ENCODE measurements at places on chromosomes 1 and 21.

DNA sequence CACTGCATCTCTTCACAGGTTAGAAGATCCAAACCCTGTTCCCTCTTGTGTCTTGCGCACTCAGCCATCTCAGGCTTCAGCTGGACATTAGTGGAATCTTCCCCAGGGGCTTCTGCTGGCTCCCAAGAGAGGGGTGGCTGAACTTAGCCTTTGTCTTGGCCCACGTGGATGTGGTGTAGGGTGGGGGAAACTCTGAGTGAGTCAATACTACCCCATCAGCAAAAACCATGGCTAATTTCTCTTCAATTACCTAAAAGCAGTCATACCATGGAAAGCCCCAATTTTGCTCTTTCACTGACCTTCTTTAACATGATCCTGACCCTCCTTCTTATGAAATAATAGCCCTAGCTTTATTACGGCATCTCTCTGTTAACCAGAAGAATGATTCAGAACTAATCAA, 72.5 kb upstream of the RAB3GAP2 start:
- no peak for DNase-seq

DNA sequence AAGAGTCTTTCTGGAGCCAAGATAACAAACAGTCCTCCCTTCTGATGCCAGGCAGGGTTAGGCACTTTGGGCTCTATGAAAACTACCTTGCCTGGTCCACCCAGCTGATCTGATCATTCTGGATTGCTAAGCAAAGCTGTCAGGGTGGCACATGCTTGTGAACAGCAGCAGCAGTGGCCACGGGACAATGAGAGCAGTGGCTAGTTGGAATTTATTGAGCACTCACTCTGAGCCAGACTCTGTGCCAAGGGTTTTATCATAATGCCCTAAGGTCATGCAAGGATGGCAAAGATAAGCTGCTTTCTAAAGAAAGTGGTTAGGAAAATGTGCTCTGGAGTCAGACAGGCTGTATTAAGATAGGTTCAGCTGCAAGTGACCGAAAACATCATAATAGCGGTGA, 390.4 kb upstream of the VAMP3 start:
- DNase-seq: no peak

GRCh38 chr1:201378804-201379203, 1.3 kb upstream of the TNNT2 start:
- DNase-seq: no peak

GRCh38 chr21:31946231-31946630, 73.4 kb downstream of the HUNK start:
- DNase-seq: no peak

DNA sequence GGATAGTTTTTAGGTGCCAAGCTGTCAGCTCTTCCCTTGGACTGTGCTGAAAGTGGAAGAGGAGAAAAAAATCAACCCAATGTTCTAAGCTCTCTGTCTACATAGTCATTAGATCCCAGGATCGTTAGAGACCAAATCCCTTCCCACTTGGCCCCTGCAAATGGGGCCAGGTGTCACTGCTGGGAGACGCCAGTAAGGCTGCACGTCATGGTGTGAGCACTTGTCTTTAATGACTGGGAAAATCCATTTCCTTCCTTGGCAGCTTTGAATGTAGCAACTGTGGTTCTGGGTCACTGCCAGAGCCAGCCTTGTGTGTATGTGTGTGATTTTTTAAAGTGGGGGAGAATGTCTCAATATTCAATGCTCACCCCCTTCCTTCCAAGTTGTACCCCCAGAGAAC, 59.9 kb downstream of the MAN1C1 start:
- DNase-seq: no peak

- DNase-seq: no peak
These were observed 27.6 kb upstream of the POGK start for GRCh38 chr1:166811691-166812090.

- no peak for DNase-seq
These were observed 29.6 kb upstream of the C1orf87 start for GRCh38 chr1:60103186-60103585.

GRCh38 chr1:100377590-100378361, 25.5 kb downstream of the CDC14A start:
- no peak for DNase-seq

GRCh38 chr1:30043731-30044408, 679.5 kb downstream of the MATN1 start:
- DNase-seq: no peak

GRCh38 chr1:115428256-115428655, 90.2 kb upstream of the NGF start:
- DNase-seq: no peak

- DNase-seq: no peak
These were observed 919 bp downstream of the HECTD3 start for GRCh38 chr1:45009956-45010854.

GRCh38 chr1:61425040-61425439, 299.9 kb downstream of the TM2D1 start:
- no peak for DNase-seq

DNA sequence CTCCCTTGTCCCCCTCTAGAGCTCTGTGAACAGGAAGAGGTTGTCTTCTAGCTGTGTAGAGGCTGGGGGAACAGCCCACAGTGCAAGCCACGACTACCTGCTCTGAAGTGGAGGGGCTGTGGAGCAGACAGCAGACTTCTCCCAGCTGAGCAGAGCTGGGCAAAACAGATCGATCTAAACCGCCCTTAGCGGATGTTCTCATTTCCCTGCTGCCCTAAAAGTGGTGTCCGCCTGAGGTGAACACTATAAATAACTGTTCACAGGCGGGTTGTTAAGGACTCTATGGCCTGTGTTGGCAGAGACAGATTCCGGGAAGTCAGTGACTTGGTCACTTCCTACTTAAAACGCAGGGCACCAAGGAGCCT, 203.2 kb downstream of the RHOU start:
- DNase-seq: peak; percentile 2

DNA sequence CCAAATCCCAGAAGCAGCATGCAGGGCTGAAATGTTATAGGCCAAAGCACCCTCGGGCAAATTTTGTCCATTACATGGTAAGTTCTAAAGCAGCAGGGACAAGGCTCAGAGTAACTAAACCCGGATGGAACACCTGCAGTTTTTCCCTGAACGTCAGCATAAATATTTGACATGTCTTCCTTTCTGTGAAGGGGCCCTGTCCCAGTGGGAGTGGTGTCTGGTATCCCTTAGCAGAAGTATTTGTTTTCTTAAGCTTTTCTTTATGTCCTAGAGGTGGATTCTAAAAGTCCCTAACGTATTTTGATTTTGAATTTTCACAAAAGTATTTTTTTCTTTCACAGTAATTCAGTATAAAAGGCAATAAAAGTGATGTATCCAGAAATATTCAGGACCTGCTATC, 223.9 kb downstream of the ST6GALNAC3 start:
- no peak for DNase-seq

DNA sequence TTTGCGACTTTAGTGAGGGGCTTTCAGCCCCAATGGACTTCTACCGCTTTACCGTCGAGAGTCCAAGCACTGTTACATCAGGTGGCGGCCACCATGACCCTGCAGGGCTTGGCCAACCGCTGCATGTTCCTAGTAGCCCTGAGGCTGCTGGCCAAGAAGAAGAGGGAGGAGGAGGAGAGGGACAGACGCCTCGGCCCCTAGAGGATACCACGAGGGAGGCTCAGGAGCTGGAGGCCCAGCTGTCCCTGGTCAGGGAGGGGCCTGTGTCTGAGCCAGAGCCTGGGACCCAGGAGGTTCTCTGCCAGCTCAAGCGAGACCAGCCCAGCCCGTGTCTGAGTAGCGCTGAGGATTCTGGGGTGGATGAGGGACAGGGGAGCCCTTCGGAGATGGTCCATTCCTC, 8.6 kb upstream of the SLC25A34 start:
- no peak for DNase-seq

- DNase-seq: no peak
These were observed 35.5 kb upstream of the IL20 start for GRCh38 chr1:206829875-206830274.

- DNase-seq: no peak
These were observed 9.5 kb downstream of the ATP1B1 start for GRCh38 chr1:169115891-169116585.

DNA sequence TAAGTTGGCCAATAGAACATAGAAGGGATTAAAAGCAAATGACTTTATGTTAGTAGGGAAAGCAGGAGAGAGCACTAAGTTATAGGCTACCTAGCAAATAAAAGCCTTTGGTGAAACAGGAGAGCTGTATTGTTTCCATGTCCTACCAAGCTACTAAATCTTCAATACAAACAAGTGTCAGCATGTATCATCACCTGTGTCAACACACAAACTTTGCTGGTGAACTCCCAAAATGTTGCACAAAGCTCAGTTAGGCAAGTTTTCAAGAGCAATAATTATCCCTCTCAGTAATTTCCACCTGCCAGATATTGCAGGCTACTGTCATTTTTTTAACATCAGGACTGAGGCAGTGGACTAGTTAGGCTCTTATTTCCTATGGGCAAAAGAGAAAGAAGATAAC, 77.7 kb upstream of the ADAM30 start:
- DNase-seq: no peak

- no peak for DNase-seq
These were observed 42.2 kb downstream of the SPATA17 start for GRCh38 chr1:217673387-217673786.

DNA sequence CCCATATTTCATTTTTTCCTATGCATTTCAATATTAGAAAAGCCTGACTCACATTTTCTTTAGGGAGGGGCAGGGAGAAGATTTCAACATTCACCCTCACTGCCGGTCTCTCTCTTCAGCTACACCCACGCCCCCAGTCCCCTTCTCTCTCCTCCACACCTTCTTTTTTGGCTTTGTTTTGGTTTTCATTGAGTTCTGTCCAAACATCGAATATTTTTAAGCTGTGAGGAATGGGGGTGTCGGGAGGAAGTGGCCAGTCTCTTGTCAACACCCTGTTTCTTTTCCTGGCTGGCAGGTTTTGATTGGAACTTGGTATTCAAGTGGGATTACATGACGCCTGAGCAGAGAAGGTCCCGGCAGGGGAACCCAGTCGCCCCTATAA, 177.3 kb downstream of the PGBD5 start:
- no peak for DNase-seq

GRCh38 chr1:1021010-1021919, 1.3 kb downstream of the AGRN start:
- no peak for DNase-seq

DNA sequence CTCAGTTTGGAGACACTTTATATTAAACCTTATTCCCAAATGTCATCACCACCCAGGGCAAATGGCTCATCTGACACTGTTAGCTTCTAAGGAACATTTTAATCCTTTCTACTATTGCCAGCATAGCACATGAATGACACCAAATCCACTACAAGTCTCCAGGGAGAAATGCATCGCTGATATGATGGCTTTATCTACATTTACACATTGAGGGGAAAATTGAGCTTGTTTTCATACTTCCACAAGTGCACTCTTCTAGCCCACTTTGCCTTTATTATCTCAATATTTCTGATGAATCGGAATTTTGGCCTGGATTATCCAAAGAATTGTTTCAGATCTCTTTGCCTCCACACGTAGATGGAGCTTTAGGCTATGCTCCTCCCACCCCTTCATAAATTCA, 75.4 kb downstream of the RUNX1 start:
- DNase-seq: no peak

- DNase-seq: no peak
These were observed 1010.3 kb downstream of the AMY1C start for GRCh38 chr1:104760017-104760416.

- DNase-seq: no peak
These were observed 752.1 kb downstream of the LTN1 start for GRCh38 chr21:28240586-28240985.

DNA sequence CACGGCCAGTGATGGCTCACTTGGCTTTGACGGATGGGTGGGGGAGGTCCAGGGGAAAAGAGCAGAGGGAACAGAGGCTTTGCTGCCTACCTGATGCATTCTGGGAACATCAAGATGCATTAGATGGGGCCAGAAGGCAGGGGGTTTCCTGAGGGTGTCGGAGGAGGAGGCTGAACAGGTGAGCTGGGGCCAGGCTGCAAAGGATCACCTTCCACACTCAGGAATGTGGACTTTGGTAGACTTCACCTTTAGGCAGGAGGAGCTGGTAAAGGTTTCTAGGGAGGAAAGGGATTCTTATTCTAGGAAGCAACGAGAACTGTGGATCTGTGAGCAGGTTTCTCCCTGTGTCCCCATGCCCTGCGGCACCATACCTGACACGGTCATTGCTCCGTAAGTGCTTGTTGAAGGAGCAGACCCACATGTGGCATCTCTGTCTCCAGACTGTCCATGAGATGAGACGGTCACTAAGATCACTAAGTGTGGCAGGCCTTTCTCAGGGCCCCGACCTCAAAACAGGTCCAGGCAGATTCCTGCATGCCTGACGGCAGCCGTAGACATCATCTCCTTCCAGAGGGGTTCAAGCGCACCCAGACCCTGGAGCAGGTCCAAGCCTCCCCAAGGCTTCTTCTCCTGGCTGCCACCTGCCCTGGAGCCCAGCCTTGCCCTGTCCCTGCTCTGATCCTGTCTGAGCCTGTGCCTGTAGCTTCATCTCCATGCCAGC, 89.1 kb upstream of the SLC25A33 start:
- DNase-seq: no peak

DNA sequence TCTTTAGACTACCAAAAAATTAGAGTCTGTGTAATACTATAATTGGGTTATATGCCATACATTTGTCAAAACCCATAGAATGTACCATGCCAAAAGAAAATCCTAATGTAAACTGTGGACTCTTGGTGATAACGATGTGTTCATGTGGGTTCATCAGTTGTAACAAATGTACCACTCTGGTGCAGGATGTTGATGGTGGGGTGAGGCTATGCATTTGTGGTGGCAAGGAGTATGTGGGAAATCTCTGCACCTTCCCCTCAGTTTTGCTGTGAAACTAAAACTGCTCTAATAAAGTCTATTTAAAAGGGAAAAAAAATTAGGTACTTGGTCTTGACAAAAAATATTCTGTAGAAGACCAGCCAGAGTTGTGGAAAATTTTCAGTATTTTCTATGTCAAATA, 43.4 kb downstream of the INKA2 start:
- no peak for DNase-seq

DNA sequence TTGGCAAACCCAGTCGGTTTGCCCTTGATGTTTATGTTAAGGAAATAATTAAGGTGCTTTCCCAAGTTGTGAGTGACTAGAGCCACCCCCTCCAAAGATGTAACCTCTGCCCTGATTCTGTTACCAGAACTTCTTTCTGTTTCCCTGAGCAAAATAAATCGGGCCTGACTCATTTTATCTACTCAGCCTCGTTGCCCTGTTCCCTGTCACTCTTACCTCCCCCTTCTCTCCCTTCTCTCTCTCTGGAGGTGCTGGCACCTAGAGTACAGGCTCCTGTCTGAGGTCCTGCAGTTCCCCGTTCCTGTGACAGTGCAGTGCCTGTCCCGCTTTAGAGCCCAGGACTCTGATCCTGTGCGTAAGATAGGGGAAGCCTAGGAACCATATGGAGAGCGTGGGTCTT, 35.4 kb downstream of the CXADR start:
- no peak for DNase-seq

DNA sequence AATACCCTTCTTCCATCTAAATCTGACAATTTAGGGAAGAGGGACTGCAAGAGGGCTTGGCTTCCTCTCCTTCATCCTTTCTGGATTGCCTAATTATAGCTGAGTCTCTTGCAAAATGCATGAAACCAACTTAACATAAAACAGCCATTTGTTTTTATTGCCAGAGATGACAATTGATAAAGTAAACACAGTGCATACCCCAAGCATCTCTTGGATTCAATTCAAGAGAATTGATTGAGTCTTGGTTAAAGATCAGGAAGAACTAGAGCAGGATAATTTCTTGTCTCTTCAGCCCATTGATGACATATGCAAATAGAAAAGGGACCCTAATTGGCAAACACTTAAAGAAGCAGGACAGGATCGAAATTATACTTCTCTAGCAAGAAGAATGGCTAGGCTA, 617.1 kb upstream of the PTBP2 start:
- no peak for DNase-seq

GRCh38 chr1:88726697-88727096, 42.6 kb downstream of the PKN2 start:
- no peak for DNase-seq

- DNase-seq: no peak
These were observed 172.8 kb upstream of the CACNA1E start for GRCh38 chr1:181310560-181310959.

Data from stimulated activated CD8-positive, alpha-beta memory T cell treated with anti-CD3 and anti-CD28 coated beads, Interleukin-12 subunit alpha, Interleukin-12 subunit beta, amount 100 ng/mL, for 1 hour (primary cell).